ENCODE measurements at places on chromosomes 1 and 21.

DNA sequence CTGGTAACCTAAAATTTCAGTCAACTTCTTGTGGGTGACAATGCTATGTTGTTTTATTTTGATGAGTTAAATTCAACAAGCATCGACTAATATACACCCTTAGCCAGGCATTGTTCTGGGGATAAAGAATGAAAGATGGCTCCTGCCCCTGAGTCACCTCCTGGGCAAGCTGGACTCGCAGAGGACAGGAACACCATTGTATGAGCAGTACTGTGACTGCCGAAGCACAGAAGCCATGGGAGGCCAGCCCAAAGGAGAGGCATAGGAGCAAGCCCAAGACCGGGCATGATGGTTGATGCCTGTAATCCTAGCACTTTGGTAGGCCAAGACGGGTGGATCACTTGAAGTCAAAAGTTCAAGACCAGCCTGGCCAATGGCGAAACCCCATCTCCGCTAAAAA lies 555.2 kb downstream of the OMA1 start:
- no peak for DNase-seq

GRCh38 chr1:89322402-89322801 lies 41.5 kb upstream of the GBP6 start:
- no peak for DNase-seq

DNA sequence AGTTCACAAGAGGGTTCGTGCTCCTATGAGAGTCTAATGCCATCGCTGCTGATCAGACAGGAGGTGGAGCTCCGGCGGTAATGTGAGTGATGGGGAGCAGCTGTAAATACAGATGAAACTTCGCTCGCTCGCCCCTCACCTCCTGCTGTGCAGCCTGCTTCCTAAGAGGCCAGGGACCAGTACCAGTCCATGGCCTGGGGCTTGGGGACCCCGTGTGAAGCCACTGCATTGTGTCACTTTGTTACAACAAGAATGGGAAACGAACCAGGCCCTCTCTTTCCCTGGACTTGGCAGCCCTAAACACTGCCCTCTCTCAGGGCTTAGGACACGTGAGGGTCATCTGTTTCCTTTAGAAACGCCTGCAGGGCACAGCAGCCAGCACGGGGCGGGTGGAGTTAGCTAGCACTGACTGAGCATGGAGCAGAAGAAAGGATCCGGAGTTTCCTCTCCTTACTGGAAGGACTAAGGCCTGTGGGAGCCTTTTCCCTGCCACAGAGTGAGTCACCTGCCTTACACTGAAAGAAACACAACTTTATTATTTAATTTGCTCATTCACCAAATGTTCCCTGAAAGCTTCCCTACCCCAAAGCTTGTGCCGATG lies 185.2 kb upstream of the TMEM51 start:
- DNase-seq, result no peak

- no peak for DNase-seq
These were observed 57.0 kb upstream of the RAVER2 start for GRCh38 chr1:64687725-64688327.

Data from NCI-H1694 (cell line).